Endodermal cell (in vitro differentiated cells): ENCODE measurements at places on chromosomes 12 and 14. TPM values are rescaled to one million over a fixed set of nuclear protein-coding genes. Genes with fewer than 3 reads are reported as not detected.
A peak's percentile ranks its signal among the peaks of the same experiment; 100 is the strongest.

DNA sequence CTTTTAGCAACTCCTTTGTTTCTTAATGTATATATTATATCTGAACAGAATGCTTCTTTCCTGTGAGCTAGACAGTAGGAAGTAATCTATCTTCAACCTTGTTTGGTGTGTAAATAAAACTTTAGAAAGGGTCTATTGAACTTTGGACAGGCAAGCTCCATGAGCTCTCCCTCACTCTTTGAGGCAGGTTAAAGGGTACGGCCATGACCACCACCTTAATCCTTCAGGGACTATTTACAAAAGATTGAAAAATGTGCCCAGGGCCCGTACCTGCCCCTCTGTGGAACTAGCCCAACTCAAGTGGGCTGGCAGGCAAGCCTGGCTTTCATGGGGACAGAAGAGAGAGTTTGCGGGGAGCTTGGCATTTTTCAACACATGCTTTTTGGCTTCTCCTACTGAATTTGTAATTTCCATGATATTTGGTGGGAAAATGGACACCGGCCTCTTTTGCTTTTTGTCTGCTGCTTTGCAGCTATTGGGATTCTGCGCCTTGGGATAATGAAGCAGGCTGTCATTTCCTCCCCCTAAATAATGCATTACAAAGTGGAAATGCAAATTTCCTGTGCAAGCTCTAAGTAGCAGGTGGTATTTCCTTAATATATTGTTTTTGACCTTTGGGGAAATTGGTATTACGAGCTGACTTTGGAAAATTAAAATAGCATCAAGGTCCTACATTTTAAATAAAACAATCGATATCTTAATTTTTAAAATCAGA is 106.0 kb downstream of the HMGA2 start:
- DNase-seq: no peak

The KRT5 gene
- total RNA-seq: not detected in 3 replicates

DNA sequence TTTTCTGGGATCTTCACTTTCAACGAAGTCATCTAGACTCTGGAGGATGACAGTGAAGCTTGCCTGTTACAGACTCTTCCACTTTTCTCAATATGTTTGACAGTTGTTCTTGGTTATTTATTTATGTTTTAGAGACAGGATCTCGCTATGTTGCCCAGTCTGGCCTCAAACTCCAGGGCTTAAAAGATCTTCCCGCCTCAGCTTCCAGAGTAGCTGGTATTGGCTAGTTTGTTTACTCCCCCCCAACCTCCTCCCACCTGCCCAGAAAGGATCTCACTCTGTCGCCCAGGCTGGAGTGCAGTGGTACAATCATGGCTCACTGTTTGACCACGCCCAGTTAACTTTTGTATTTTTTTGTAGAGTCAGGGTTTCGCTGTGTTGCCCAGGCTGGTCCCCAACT is 3.3 kb downstream of the SPATS2 start:
- DNase-seq: peak; percentile 31

The IFNG-AS1 gene
- total RNA-seq: not detected in 2 replicates

The SIRT4 gene
- 2.4 and 2.7 TPM in 2 replicates for total RNA-seq

- no peak for DNase-seq
These were observed 430.5 kb downstream of the DPF3 start for GRCh38 chr14:72463291-72463866.

DNA sequence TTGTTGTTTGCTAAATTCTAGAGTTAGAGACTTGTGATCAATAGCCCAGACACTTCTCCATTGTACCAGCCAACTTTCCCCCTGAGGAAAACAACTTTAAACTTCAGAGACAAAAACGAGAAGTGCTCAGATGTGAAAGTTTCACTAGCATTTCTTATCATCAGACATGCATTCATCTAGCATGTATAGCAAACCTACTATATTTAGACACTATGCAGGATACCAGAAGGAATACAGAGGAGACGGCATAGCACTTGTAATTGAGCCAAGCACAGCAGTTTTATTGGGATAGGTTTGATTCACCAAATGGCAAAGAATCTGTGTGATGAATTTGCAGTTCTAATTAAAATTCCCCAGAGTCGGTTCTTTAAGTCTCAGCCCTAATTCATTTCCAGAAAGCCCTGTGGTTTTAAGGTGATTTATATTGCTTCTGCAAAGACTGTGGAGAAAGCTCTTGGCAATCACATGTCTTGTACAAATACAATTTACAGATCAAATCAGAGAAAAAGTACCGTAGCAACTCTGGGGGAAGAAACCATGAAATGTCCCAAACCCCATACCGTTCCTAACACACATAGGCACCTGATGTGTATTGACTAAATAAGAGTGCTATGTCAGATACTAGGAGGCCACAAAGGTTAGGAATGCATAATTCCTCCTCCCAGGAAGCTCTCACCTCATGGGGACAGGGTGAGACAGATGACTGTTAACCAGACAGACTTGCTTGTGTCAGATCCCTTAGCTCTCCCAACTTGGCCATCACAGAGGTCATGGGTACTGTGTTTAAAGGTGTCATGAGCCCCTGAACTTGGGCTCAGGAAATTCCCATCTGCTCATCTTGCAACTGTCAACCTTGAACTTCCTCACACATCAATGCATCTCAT is 69.6 kb upstream of the KRAS start:
- no peak for DNase-seq

- DNase-seq: no peak
These were observed 27.1 kb upstream of the TCL1A start for GRCh38 chr14:95741038-95741490.

- peak; percentile 76 for DNase-seq
These were observed 154.4 kb downstream of the GPHN start for GRCh38 chr14:66662374-66662773.

GRCh38 chr12:33267641-33268040 is 172.0 kb downstream of the SYT10 start:
- no peak for DNase-seq

DNA sequence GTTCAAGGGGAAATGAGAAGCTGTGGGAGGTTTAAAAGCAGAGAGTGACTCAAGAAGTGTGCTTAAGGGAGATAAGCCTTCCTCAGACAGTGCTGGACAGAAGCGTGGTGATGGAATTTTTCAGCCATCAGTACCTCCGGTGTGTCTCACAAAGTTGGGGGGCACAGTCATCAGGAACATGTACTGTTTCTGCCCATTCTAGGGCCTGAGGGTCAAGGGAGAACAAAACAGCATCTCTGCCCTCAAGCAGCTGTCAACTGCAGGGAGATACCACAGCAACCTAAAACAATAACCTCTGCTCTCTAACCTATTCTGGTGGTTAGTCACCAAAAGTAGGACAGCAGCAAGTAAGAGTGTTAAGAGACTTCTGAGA is 2.0 kb upstream of the STON2 start:
- DNase-seq: no peak

- DNase-seq: no peak
These were observed 113.4 kb downstream of the SPTSSA start for GRCh38 chr14:34348592-34348991.

GRCh38 chr12:77973579-77973978 is 142.9 kb downstream of the NAV3 start:
- no peak for DNase-seq

DNA sequence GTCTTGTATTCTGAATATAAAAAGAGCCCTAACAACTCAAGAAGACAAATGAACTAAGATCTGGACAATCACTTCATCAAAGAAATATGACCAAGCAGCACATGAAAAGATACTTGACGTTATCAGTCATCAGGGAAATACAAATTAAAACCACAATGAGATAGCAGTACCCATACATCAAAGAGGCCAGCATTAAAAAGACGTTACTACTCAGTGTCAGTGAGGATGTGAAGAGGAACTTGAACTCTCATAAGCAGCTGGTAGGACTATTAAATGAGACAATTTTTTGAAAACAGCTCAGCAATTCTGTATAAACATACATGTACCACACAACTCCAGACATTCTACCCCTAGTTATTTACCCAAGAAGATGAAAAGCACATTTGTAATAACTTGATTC is 55.9 kb downstream of the FERMT2 start:
- no peak for DNase-seq

GRCh38 chr12:62931477-62931876 is 3.5 kb downstream of the PPM1H start:
- no peak for DNase-seq

The PIANP gene
- 5.1 to 7.1 TPM (median 7.0 TPM) in 3 replicates for total RNA-seq

GRCh38 chr12:67471810-67472209 is 176.7 kb upstream of the DYRK2 start:
- no peak for DNase-seq

GRCh38 chr12:104929977-104930376 is 28.1 kb downstream of the SLC41A2 start:
- DNase-seq: no peak

GRCh38 chr12:27064397-27065342 is 17.7 kb downstream of the C12orf71 start:
- DNase-seq: no peak

DNA sequence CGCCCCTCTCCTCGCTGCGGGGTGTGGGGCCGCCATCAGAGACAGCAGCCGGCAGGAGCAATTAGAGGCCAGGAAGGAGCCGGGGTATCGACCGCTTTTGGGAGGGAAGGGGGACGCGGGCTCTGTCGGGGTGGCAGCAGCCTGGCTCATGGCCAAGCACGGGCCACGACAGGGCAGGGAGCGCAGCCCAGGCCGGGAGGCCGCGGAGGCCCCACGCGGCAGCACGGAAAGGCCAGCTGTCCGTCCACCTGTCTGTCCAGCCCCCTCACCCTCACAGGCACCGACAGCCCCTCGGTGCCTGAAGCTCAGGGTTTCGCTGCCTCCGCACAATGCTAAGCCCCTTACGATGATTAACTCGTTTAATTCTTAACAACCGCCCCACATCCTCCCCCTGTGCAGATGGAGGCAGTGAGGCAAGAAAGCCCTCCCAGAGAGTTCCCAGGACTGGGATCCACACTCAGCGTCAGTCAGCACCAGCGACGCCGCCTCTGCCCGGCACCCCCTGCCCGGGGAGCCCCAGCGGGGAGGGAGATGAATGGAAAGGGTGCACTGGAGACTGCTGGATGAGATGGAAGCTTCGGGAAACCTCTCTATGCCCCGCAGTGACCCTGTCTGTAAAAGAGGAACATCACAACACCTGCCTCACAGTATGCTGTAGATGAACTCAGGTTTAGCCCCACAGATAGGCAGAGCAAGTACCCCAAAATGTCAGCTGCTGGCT is 23.7 kb downstream of the NCOR2 start:
- DNase-seq: no peak

The MEG3 gene
- 5.0 and 5.3 TPM in 2 replicates for total RNA-seq

The ALDH1L2 gene
- 0.22 and 0.23 TPM in 2 replicates for total RNA-seq

- DNase-seq: no peak
These were observed 9.9 kb downstream of the OAS2 start for GRCh38 chr12:112988224-112988623.

DNA sequence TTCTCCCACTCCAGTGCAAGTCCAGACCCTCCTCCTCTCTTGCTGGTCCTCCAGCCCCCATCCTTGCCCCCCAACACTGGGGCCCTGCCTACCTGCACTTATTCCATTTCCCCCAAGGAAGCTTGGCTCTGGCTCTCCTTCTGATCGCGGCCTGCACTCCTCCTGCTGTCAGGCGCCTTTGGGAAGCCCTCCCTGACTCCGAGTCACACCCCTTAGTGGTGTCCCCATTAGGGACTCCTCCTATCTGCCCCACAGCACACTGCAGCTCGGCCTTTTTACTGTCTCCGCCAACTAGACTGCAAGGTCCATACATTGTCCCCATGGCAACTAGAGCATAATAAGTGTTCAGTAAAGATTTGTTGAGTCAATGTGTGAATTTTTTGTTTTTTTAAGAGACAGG is 32.9 kb downstream of the FIGNL2 start:
- DNase-seq: no peak

The ADAM21 gene
- 0.18 TPM in 1 of 3 replicates, not detected in the others for total RNA-seq

The AKAP6 gene
- total RNA-seq: 5.0 to 6.1 TPM (median 5.1 TPM) in 3 replicates

DNA sequence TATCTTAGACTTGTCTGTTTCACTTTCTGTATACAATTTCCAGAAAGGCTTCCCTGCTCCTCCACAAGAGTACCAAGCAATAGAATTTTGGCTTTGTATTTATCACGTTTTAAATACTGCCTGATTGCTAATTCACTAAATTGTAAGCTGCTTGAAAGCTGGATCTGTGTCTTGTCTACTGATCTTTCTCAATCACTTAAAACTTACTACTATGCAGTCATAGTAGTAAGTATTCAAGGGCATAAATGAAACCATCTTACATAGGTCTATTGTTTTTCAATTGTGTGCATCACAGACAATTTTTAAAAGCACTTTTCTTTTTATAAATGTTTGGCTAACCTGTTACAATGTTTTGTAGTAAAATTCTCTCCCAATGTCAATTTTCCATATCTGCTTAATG is 1.2 kb upstream of the GLIPR1L2 start:
- no peak for DNase-seq

GRCh38 chr14:95432144-95433093 is 84.0 kb downstream of the SYNE3 start:
- peak; percentile 89 for DNase-seq

GRCh38 chr14:105151084-105151837 is 17.3 kb downstream of the JAG2 start:
- DNase-seq: peak; percentile 37

DNA sequence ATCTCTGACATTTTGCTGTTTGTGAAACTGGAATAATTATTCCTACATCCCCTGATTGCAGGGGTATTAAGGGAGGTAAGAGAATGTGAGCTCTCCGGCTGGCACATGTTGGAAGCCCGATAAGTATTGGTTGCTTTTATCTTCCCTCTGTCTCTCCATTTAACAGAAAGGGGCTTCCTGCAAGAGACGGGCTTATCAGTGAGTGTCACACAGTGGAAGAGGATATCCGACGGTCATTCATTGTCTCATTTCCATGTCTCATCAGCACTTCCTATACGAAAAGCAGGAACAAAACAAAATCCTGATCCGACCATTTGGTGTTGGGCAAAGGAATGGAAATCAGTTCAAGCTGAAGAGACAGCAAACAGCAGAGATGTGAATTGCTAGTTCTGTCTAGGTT is 10.7 kb downstream of the DYRK4 start:
- DNase-seq: no peak

The FOXN3 gene
- 77.0 and 84.1 TPM in 2 replicates for total RNA-seq

The GCN1 gene
- 126 and 133 TPM in 2 replicates for total RNA-seq

- DNase-seq: peak; percentile 87
These were observed 21.4 kb upstream of the CEP170B start for GRCh38 chr14:104843442-104844305.

The PGF gene
- total RNA-seq: 5.0 TPM in 2 replicates

The TDRD9 gene
- not detected in 2 replicates for total RNA-seq

The CRIP1 gene
- 47.1 and 50.3 TPM in 2 replicates for total RNA-seq

DNA sequence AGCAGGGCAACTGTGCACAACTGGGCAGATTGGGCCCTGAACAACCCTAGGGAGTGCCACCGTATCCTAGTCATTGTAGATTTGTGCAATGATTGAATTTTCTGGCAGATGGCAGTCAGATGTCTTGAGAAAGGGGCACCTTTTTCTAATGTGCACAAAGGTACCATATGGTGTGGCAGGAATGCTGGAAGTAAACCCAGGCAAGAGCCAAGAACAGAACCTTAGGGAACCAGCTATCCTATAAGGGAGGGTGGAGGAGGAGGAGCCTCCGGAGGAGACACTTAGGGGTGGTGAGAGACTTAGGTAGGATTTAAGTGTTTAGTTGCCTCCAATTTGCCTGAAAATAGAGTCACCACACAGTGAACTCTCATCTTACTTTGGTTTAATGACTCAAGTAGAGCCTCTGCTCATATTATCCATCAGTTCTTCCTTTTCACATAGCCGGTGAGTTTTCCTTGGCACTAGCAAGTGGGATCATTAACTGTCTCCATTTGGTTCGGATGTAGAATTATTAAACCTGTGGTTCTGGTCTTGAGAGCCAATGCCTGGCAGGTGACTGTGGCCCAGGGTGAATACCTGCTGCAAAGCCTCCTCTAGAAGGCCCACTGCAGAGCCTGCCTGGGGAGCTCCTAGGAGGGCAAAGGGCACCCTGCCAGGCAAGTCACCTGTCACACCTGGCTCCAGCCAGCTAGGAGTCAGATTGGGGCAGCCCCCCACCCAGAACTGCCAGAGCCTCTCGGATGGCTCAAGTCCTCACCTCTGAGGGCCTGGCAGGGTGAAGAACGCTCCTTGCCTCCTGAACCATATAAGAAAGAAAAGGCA is 184.4 kb upstream of the HIF1A start:
- no peak for DNase-seq

The OTOGL gene
- total RNA-seq: 1.4 to 12.2 TPM (median 11.4 TPM) in 3 replicates
